ENCODE measurements at places on chromosomes 3 and 15. TPM values are rescaled to one million over a fixed set of nuclear protein-coding genes. Genes with fewer than 3 reads are reported as not detected.

The PLS1 gene
- 21.8 TPM for total RNA-seq

The P2RY1 gene
- 0.41 TPM for total RNA-seq

The XXYLT1 gene
- 18.7 TPM for total RNA-seq

The GOLGA8B gene
- 59.3 TPM for total RNA-seq

The OXTR gene
- total RNA-seq, result 2.0 TPM

The TAMM41 gene
- total RNA-seq, result 8.6 TPM

The PFKFB4 gene
- 22.4 TPM for total RNA-seq

The TTLL13 gene
- not detected for total RNA-seq

The CHRD gene
- total RNA-seq, result under 0.01 TPM

The SMCO1 gene
- total RNA-seq, result not detected

The GRM7 gene
- total RNA-seq, result 0.62 TPM

The QTRT2 gene
- 30.1 TPM for total RNA-seq

The IREB2 gene
- total RNA-seq, result 22.5 TPM

The GOLGA8M gene
- total RNA-seq, result not detected

The C15orf62 gene
- 1.2 TPM for total RNA-seq

The EFCC1 gene
- total RNA-seq, result 0.14 TPM

The TGM5 gene
- total RNA-seq, result not detected

The RTP3 gene
- total RNA-seq, result not detected

The LTK gene
- 7.9 TPM for total RNA-seq
